NCI-H1694 (cell line): ENCODE measurements at places on chromosomes 2 and 18.

GRCh38 chr2:7539760-7540159 is 622.5 kb downstream of the RNF144A start:
- DNase-seq, result no peak

DNA sequence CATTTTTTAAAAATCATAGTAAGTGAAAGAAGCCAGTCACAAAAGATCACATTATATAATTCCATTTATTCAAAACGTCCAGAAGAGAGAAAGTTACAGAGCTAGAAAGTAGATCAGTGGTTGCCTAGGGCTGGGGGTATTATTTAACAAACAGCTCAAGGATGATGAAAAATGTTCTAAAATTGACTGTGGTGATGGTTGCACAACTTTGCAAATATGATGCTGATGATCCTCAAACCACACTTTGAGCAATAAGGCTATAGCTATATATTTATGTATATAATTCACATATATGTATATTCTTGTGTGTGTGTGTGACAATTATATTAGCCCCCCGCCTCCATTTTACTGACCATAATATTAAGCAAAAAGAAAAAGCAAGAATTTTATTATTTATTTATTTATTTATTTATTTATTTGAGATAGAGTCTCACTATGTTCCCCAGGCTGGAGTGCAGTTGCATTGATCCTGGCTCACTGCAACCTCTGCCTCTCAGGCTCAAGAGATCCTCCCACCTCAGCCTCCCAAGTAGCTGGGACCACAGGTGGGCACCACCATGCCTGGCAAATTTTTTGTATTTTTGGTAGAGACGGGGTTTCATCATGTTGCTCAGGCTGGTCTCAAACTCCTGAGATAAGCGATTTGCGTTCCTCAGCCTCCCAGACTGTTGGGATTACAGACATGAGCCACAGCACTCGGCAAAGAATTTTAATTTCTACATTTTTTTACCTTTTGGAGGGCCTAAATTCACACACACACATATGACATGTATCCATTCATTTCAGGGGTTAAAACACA is 1.9 kb downstream of the WDR12 start:
- no peak for DNase-seq

DNA sequence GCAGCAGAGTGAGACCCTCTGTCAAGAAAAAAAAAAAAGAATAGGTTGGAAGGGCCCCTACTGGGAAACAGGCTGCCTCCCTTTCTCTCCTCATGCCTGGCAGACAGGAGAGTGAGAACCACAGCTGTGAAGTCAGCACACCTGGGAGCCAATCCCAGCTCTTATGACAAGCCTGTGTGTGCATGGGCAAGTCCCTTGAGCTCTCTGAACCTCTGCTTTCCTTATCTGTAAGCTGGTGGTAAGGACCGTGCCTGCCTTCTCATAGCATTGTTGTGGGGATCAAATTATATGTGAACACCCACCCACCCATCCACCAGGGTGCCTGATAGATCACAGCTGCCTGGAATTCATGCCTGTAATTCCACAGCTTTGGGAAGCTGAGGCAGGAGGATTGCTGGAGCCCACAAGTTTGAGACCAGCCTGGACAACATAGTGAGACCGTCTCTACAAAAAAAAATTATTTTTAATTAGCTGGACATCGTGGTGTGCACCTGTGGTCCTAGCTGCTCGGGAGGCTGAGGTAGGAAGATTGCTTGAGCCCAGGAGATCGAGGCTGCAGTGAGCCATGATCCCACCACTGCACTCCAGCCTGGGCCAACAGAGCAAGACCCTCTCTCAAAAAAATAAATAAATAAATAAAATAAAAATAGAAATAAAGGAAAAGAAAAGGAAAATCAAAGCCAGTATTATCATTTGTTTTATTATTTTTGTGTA is 66.9 kb upstream of the MCFD2 start:
- no peak for DNase-seq

- DNase-seq, result no peak
These were observed 14.2 kb upstream of the SKA1 start for GRCh38 chr18:50360611-50361010.

- no peak for DNase-seq
These were observed 19.1 kb downstream of the LRP2 start for GRCh38 chr2:169343202-169343601.

DNA sequence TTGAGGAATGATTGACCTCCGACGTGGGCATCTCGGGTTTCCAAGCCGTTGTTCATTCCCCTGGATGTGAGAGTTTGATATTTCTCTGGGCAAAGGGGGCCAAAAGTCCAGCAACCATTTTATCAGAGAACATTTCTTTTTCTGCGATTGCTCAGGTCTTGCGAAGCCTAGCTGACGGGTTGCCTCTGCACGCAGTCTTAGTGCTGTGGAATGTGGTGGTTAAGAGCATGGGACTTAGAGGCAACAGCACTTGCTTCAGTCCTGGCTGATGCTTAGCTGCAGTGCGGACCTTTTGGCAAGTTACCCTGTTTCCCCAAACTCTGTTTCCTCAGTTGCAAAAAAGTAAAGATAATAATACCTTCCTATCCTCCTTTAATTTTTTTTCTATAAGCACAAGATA is 45.0 kb downstream of the FAP start:
- no peak for DNase-seq

GRCh38 chr2:170822290-170823087 is 5.8 kb downstream of the GAD1 start:
- no peak for DNase-seq

DNA sequence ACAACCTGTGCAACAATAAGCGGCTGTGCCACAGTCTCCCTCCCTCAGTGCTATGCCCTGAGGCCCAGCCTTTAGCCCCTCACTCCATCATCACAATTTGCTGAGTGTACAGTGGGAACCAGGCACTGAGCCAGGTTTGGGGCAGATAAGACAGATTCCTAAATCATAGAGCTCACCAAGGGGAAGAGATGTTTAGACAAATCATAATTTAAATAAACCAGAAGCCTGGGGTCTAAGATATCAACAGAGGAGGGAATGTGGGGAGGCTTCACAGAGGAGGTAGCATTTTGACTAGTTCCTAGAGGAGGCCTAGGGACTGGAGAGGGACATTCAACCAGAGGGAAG is 139.3 kb upstream of the EPAS1 start:
- DNase-seq, result no peak

- no peak for DNase-seq
These were observed 57.8 kb downstream of the AFTPH start for GRCh38 chr2:64581777-64582539.

- no peak for DNase-seq
These were observed 146.4 kb downstream of the MBD5 start for GRCh38 chr2:148167241-148167766.
